ENCODE measurements at places on chromosomes 7 and 10. TPM values are rescaled to one million over a fixed set of nuclear protein-coding genes. Genes with fewer than 3 reads are reported as not detected.

DNA sequence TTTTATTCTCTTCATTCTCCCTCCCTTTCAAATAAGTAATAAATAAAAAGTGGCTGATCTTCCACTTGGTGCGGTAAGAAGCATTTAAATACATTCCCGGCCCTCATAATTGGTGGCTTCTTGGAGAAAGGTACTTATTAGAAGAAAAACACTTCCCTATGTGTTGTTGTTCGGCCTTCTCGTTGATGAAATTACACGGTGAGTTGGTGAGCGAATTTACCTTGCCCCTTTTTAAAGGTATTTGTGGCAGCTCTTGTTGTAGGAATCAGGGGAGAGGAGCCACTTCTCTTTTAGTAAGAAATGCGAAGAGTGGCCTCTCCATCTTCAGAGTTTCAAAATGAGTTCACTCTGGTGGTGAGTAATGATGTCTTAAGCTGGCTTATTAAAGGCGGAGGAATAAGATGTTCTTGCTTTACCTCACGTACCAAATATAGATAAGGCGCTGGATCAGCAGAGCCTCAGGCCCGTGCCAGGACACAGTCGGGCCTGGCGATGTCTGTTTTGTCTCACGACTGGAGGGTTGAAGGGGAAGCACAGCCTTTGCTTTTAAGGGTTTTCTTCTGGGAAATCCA, 135.9 kb downstream of the CUX1 start:
- DNase-seq, result no peak

DNA sequence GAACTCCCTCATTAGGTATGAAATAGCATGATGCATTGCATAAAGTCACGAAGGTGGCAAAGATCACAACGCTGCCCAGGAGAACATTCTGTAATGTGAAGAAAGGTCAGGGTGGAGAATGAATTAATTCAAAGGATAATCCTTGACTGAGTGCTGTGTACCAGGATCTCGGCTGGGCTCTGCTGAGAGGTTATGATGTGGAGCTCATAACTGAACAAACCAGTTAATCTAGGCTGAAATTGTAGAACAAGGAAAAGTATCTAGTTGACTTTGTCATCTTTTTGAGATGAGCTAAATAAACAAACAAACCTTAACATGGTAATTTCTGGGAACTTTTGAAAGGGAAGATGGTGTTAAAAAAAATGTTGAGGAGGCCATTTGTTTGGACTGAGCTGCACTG, 6.1 kb downstream of the MSMB start:
- DNase-seq, result no peak

- no peak for DNase-seq
Observed at GRCh38 chr10:79382491-79382941, 35.2 kb downstream of the PPIF start.

Gene FGL2
- polyA plus RNA-seq, result 52.1 TPM

Gene FKBP6
- polyA plus RNA-seq, result 0.25 TPM
